ENCODE measurements at places on chromosomes 1 and 21. TPM values are rescaled to one million over a fixed set of nuclear protein-coding genes. Genes with fewer than 3 reads are reported as not detected.

DNA sequence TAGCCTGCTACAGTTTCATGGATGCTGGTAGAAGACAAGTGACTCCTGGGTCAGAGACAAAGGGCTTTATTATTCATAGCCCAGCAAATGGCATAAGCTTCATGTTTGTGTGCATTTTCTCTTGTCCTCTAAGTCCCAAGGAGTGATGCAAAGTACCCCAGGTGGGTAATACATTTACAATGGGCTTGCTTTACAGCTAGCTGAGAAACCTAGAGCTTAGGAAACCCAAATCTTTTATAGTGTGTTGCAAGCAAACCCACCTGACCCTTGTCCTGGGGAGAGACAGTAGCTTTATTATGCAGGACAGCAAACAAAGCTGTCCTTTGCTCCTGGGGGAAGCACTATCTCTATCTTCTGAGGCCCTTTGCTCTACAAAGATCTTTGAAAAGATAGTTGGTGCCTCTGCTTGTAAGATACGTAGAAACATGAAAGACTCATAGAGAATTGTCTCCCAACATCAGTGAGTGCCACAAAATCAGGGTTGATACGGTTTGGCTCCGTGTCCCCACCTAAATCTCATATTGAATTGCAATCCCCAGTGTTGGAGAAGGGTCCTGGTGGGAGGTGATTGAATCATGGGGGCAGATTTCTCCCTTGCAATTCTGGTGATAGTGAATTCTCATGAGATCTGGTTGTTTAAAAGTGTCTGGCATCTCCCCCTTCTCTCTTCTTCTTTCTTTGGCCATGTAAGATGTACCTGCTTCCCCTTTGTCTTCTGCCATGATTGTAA, 315.8 kb upstream of the USP24 start:
- DNase-seq: no peak

GRCh38 chr1:39360731-39361130, 130.7 kb upstream of the BMP8A start:
- DNase-seq: no peak

GRCh38 chr1:89786628-89787214, 34.1 kb upstream of the LRRC8D start:
- no peak for DNase-seq

DNA sequence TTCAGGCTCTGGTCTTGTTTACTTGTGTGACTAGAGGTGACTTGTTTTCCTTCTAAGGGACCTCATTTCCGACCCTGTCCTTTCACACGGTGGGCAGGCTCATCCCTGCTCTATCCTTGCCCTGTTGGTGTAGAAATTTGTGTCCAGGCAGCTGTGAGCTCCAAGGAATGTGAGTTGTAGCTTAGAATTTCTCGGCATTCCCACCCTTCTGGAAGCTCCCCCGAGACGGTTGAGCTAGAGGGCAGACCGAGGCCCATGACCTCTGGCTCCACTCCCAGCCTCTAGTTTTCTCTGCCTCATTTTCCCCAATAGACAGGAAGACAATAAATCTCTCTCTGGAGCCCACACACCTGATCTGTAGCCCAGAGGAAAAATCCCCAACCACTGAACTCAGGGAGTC, 100.9 kb downstream of the NAV1 start:
- DNase-seq: no peak

- DNase-seq: no peak
These were observed 60.5 kb downstream of the CLIC4 start for GRCh38 chr1:24805534-24806301.

DNA sequence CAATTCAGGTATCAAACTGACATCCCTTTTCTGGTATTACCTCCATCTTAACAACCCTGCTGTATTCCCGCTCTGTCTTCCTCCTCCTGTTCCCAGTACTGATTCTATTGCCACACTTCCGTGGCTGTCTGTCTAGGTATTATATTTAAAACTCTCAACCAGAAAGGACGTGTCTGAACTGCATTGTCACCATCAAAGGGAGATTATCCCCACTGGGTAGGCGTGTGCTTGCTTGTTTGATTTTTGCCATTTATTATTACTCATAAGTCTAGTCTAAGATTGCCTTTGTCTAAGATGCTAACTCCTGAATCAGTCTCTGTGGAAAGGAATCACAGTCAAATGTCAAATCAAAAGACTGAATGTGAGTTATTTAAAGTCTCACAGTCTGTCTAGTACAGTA, 650.1 kb downstream of the KCNT2 start:
- DNase-seq: no peak

DNA sequence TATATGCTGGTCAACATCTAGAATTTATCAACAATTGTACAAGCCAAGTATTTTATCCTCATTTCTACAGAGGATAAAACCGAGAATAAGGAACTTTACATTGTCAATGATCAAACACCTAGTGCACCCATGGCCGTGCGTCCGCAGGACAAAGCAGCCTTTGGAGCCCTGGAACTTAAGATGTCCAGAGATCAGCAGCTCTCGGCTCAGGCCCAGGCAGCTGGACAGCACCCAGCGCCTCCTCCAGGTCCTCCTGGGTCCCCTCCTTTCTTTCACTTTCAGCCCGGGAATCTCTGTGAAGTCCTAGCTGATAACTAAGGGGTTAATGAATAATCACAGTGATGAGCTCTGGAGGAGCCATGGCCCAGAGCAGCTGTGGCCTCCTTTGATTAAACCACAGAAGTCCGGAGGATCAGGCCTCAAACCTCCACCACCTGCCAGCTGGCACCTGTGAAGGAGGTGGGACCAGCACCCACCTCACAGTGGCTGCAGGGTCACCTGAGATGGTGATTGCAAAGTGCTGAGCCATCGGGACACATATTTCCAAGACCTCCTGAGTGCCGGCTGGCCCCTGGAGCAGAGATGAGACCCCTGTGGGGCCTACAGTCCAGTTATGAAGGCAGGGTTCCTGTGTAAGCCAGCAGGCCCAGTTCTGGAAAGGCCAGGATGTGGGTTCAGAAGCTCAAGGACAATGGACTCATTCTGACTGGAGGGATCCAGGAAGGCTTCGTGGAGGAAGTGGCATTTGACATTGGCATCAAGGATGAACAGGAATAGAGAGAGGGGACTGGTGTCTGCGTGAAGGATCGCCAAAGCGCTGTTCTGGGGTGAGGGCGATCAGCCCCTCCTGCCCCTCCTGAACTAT, 11.6 kb upstream of the SAMD11 start:
- no peak for DNase-seq

DNA sequence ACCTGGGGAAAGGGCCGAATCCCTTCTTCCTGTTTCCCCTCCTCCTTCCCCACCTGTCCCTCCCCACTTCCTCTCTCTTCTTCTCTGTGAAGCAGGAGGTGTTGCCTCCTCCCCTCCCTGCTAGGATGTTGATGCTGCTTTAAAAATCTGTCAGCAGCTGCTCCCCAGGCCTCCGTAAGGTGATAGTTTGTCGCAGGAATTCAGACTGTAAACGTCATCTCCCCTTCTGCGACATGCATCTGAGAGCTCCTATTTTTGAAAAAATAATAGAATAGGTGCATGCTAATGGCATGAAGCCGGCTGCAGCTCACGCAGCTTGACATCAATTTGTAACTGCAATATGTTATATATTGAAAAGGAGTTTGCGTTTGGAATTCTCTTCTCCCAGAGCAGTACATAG, 70.1 kb downstream of the KAZN start:
- DNase-seq: peak; percentile 78

GRCh38 chr1:232430467-232430866, 199.5 kb downstream of the SIPA1L2 start:
- no peak for DNase-seq

- DNase-seq: peak; percentile 55
These were observed 9.0 kb downstream of the NPPA start for GRCh38 chr1:11838349-11839272.

- no peak for DNase-seq
These were observed 19.6 kb upstream of the DUSP10 start for GRCh38 chr1:221761354-221762002.

- no peak for DNase-seq
These were observed 47.3 kb downstream of the DDX20 start for GRCh38 chr1:111802984-111803383.

- no peak for DNase-seq
These were observed 11.5 kb upstream of the EIF4G3 start for GRCh38 chr1:21188235-21188634.

DNA sequence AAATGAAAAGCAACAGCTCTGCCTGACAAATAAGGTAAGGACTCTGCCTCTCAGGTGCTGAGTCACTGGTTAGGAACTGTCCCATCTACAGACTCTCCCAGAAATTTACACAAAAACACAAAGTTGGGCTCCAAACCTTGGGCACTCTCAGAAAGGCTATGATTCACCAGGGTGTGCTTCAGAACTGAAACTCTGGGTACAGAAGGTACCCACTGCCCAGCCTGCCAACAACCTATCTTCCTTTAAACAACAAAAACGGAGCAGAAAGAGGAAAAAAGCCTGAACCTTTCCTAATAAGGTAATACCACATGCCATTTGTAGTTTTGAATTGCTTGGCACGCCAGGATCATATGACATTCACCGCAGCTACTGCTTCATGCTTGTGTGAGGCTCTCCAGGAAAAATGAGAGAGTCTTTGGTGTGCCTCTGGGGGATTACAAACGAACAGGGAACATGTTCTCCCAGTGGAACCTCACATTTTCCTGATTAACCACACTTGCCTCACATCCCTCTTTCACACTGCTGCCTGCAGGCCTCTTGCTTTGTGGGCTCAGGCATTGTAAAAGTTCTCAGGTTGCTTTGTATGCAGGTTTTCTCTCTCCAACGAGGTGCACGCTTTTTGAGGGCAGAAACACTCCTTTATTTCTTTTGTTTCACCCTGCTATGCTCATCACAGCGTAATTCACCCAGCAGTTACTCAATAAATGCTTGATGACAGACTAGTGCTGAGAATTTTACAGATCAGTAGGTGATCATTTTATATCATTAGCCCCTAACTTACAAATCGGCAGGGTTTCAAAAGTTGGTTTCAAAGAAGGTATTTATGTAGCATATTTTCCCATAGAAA, 65.1 kb downstream of the GADD45A start:
- DNase-seq: no peak

The PKNOX1 gene
- 21.7 TPM for total RNA-seq

The FCRL5 gene
- 0.20 TPM for total RNA-seq

The BMP8B gene
- total RNA-seq: 7.8 TPM

The DTL gene
- total RNA-seq: 12.1 TPM

The DEPDC1 gene
- total RNA-seq: 5.4 TPM

The CHODL gene
- 74.2 TPM for total RNA-seq

The ASH1L gene
- total RNA-seq: 65.9 TPM

Measured in spinal cord (tissue), 10 donors.